ENCODE measurements at places on chromosomes 4 and X. TPM values are rescaled to one million over a fixed set of nuclear protein-coding genes. Genes with fewer than 3 reads are reported as not detected.

GRCh38 chr4:15149839-15150592 lies 147.7 kb downstream of the CPEB2 start:
- peak; percentile 73 for DNase-seq

- no peak for DNase-seq
Observed at GRCh38 chrX:94831364-94831763, 1157.4 kb downstream of the FAM133A start.

Gene EGFL6
- total RNA-seq: not detected

DNA sequence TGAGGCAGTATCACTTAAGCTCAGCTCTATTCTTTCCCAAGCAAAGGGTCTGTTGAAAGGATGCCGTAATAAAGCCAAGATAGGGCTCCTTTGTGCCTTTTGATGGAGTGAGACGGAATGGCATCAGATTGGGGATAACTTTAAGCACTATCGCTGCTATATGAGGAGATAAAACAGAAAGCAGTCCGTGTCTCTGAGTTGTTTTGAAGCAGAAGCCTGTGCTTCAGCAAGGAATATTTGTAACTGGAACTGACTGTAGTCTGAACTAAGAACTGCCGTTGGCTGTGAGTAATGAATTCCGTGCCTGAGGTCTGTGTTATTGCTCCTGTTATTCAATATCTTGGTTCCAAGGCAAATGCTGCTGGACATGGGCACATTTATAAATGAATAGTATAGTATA lies 297.4 kb downstream of the ANKRD50 start:
- no peak for DNase-seq

Gene CNKSR2
- total RNA-seq: 0.34 TPM

Gene SERTM2
- not detected for total RNA-seq

Gene CCDC160
- 0.98 TPM for total RNA-seq

DNA sequence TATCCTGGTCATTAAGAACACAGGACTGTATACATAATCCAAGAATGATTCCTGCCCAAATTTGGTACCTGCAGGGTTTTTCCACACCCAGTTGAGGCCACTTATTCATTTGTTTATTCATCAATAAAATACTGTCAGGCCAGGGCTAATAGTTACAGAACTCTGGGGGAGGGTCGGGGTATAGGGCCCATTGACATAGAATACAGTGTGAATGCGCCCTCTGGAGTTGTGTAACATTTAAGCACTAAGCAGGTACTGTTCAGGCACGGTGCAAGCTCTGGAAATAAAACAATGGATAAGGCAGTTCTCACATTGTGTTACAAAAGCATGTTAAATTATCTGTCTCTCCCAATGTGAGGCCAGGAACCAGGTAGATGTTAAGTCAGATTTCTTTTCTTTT lies 30.8 kb upstream of the LRBA start:
- DNase-seq: no peak

Gene F11
- total RNA-seq: not detected
